ENCODE measurements at places on chromosomes 6 and 20. TPM values are rescaled to one million over a fixed set of nuclear protein-coding genes. Genes with fewer than 3 reads are reported as not detected.

The B3GAT2 gene
- total RNA-seq, result not detected

The SPINT3 gene
- total RNA-seq, result not detected

The CLPSL2 gene
- not detected for total RNA-seq

The HLA-DMB gene
- total RNA-seq, result 8.9 TPM

The MMP24 gene
- total RNA-seq, result 0.11 TPM

The RAB23 gene
- total RNA-seq, result 0.08 TPM

The PPIL6 gene
- total RNA-seq, result 1.4 TPM

The SLC2A10 gene
- not detected for total RNA-seq

The EPHA7 gene
- total RNA-seq, result not detected

Measured in CD8-positive, alpha-beta T cell (primary cell).